ENCODE measurements at places on chromosomes 5 and 9.

DNA sequence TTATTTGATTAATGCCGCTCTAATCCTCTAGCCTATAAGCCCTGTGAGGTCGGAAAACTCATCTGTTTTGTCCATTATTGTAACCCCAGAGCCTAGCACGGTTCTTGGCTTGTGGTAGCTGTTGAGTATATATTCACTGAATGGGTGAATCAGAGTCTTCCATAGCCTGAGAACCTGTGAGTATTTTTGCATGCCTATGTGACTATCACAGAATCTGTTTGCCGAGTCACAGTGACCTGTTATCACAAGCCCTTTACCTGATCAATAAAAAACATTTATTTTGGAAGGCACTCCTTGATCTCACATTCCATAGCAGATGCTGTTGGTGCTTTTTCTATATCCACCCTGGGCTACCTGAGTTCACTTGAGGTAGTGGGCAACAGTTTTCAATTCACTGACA lies 125.0 kb upstream of the STC2 start:
- DNase-seq: no peak

DNA sequence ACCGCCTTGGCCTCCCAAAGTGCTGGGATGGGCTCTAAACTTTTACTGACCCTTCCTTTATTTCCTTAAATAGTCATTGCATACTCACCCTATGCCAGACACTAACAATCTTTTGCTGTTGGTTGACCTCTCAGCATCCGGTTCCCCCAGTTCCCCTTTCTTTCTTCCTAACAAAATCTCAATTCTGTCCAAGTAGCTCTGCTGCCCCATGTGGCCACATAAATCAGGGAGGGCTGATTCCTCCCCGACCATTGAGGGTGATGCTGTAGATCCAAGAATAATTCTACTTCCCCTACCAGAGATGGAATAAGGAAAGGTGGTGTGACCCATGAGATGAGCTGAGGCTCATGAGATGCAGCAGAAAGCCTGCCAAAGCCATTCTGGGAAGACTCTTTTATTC lies 315.3 kb upstream of the MSX2 start:
- DNase-seq: no peak

DNA sequence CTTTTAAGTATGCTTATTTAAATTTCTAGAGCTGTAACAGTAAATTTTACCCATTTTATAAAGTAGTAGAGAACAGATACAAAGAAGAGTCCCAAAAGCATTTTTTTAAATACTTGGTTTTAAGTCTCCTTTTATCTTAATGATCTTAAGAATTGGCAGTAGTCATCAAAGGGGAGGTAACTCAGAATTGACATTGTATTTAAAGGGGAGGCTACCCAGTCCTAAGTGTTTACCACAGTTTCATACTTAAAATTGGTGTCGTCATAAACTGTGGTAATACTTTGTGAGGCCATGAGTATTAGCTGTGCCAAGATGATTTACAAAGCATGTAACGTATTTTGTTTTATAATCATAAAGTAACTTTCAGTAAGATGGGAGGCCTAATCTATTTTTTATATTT lies 14.8 kb downstream of the SLC25A46 start:
- no peak for DNase-seq

DNA sequence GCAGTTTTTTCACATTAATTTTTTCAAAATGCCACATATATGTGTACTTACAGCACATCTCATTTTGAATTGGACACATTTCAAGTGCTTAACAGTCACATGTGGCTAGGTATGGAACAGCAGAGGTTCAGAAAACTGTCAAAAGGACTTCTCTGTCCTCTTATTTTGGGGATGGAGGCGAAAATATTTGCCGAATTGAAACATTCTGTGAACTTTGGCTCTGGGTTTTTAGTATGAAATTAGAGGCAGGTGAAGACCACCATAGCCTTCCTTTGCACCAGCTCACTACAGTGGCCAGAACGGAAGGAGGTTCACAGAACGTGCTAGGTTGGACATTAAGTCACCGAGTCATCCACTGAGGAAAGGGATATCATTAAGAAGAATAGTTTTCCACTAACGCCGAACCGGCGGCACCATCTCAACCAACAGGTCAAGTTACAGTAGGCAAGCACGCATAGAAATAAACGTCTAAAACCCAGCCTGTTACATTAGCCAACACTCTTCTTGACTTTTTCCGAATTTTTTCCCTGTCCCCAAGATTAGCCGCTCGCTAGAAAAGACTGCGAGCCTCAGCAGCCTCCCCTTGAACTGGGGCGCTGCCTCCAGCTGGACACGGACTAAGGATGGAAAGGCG lies 1.8 kb upstream of the TLE4 start:
- DNase-seq: no peak

- DNase-seq: no peak
Measured at GRCh38 chr9:114446672-114447450, 58.4 kb downstream of the WHRN start.

GRCh38 chr5:132082329-132083023 lies 8.9 kb downstream of the CSF2 start:
- DNase-seq: no peak

GRCh38 chr5:163867738-163868137 lies 362.3 kb downstream of the MAT2B start:
- no peak for DNase-seq

- peak; percentile 46 for DNase-seq
Measured at GRCh38 chr5:95838001-95838520, 15.5 kb upstream of the GLRX start.

DNA sequence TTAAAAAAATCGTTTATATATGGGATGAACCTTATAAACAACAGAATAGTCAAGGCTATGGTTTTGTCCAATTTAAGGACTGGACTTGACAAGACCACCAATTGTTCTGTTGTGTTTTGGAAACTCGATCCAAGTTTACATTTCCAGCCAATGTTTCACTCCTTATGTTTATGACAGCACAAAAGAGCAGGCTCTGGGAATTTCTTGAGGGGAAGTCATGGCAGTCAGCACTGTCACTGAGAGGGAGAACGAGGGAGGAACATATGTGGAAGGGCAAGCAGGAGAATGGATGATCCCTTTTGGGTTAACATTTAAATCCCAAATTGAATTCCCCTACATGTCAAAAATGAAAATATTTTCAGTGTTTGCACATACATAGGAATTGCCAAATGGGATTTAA lies 292.5 kb downstream of the MARCHF11 start:
- DNase-seq: no peak

Data from activated CD8-positive, alpha-beta memory T cell treated with anti-CD3 and anti-CD28 coated beads, Interleukin-2, amount 50 U/mL, for 48 hours (primary cell).